ENCODE measurements at places on chromosomes 2 and 18.

DNA sequence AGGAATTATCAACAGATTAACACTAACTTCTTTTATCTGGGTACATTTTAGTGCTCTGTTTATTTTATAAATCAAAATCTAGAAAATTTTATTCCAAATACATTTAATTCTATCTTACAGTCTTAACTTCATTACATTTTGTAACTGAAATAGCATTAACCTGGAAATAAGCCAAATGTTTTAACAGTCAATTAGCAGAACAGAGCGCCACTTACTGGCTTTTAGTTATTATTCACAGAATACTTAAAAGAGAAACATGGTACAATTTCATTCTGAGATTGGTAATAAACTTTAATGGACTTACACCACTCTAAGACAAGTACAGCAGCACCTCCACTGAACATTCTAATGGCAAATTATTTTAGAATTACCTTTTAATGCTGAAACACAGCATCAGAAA is 38.6 kb downstream of the SS18 start:
- no peak for DNase-seq

DNA sequence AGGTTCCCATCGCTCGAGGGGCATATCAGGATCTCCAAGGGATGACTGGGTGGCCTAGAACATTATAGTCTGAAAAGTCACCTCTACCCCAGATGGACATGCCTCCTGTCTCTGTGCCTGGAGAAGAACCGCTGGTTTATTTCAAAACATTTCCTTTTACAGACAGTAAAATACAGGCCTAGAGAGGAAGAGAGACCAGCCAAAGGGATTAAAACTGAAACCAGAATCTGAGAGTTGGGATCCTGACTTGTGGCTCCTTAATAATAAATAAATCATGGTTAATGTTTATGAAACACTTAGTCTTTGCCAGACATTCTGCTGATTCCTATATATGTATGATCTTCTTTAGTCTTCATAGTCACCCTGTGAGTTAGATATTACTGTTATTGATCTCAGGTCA is 153.7 kb downstream of the DDX1 start:
- no peak for DNase-seq

- peak; percentile 47 for DNase-seq
Observed at GRCh38 chr2:61177727-61178549, 15.9 kb downstream of the C2orf74 start.

DNA sequence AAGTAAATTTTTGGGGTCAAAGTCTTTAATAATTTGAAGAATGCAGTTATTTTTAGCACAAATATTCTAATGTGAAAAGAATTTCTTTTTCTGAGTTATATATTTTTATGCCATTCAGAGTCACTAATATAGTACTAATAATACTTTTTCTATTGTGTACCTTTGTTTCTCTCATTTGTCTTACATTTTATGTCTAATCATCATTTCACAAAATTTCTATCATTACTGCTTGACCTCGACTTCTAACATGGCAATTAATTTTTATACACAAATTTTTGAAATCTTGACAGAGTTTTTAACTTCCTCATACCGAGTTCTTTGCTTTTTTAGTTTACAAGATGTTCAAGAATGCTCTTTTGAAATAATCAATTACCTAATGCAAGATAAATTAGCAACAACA is 8.4 kb upstream of the CPS1 start:
- DNase-seq = no peak

DNA sequence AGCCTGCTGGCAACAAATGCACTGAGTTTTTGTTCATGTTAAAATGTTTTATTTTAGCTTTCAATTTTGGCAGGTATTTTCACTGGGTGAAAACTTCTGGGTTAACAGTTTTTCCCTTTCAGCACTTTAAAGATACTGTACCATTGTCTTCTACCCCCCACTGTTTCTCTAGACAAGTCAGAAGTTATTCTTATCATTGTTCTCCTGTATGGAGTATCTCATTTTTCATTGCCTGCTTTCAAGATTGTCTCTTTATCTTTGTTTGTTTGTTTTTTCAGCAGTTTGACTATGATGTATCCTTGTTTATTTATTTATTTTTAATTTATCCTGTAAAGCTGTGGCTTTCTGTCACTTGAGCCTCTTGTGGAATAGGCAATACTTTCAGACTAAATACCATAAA is 277.0 kb downstream of the ICOS start:
- DNase-seq = no peak

GRCh38 chr2:134758633-134759032 is 39.8 kb upstream of the TMEM163 start:
- DNase-seq = no peak

DNA sequence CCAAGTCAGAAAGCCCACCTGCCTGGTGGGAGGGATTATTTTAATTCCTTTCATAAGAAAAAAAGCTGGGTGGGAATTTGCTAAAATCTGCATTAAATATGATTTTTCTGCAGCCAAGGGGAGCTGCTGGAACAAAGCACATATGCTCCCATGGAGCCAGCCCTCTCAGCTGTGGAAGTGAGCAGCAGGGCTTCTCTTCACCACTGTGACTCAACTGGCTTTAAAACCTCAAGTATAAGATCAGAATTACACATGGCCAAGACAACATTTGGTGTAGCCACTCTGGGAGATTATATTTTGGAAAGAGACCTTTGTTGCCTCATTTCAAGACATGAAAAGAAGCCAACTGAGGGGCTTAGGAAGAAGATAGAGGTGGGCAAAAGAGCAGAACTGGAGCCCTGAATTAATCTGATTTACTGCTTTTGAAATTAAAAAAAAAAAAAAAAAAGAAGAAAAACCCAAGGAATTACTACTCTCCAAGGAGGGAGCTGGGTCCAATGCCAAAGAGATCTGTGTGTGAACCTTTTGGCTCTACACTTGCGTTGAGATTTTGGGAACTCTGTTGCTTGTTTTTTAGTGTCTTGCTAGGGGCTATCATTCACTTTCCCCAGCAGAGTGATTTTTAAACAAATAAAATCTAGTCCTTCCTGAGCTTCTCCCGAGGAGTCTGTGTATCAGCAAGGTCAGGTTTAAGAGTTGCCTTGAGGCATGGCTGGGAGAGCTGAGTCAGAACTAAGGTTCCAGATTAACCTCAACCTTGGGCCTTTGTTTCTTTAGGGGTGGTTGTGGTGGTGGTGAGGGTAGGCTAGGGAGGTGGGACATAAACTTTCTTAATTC is 6.0 kb downstream of the LHCGR start:
- DNase-seq = no peak
